PC-9 (cell line): ENCODE measurements at places on chromosomes 2 and 18.

- DNase-seq, result no peak
Observed at GRCh38 chr2:217248312-217248935, 388.6 kb upstream of the TNP1 start.

- no peak for DNase-seq
Observed at GRCh38 chr2:157304811-157305722, 20.6 kb downstream of the ERMN start.

- DNase-seq, result no peak
Observed at GRCh38 chr2:30453498-30453897, 6.5 kb downstream of the LCLAT1 start.

- no peak for DNase-seq
Observed at GRCh38 chr2:240296476-240297255, 138.8 kb upstream of the GPC1 start.

- DNase-seq, result no peak
Observed at GRCh38 chr18:12820506-12820905, 63.5 kb downstream of the PTPN2 start.

DNA sequence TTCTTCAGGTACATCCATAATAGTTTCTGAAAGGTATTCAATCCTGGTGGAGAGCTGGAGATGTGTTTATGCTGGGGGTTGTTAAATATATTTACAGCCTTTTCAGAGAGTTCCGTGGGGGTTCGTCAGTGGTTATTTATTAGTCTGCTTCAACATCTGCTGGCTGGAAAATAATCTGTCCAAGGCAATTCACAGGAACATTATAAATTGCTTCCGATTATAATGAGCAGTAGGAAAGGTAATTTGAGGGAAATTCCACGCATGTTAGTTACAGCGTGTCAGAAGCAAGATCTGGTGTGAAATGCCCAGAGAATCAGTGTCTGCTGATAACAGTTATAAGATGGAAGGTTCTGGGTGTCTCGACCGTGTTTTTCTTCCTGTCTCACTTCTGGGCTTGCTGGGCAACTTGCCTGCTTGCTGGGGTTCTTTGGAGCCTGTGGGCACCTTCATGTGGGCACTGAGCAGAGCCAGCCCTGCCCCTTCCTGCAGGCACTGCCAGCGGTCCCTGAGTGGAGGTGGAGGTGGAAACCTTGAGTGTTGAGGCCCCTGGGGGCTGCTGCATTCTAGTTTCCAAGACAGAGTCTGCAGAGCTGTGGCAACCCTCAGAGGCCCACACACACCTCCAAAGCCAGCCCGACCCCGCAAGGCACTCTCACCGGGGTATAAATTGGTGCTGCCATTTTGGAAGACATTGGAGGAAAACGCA lies 185.7 kb downstream of the FAM210A start:
- DNase-seq, result no peak

DNA sequence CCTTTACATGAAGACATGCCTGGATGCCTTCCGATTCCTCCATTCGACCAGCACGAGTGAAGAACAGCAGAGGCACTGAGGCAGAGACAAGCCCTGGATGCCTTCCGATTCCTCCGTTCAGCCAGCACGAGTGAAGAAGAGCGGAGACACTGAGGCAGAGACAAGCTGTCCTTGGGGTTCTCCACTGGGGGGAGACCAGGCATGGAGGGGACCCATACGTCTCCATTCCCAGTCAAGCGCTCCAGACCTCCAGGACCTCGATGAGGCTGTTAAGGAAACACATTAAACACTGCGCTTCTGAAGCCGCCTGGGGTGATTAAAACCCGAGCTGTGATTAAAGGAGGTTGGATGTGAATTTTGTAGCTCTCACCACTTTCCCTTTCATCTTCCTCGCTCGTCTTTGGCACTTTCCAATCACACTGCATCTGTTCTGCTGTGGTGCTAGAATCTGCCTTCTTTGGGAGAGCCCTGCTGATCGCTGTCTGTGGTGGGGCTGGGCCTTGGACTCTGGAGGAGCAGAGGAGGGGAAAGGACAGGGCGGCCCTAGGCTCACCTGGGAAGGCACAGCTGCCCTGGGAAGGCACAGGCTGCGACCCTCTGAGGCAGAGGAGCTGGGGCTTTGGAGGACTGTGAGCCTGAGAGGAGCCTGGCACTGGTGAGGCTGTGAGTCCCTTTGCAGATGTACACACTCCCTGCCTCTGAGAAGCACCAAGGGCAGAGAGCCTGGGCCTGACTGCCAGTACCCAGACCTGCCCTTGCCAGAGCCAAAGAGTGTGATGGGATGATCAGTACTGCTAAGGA lies 463.1 kb upstream of the HS6ST1 start:
- DNase-seq, result no peak
